ENCODE measurements at places on chromosomes 3 and 15.
A peak's percentile ranks its signal among the peaks of the same experiment; 100 is the strongest.

- H3K4me3 ChIP-seq: no peak overlapping the region
- H3K27me3 ChIP-seq: no peaks in the 10 kb centered on the region
- peaks cover 19% of the 10 kb centered on the region for H3K4me1 ChIP-seq
- H3K27ac ChIP-seq: peak overlapping the region; percentile 9
- H3K36me3 ChIP-seq: peaks cover 3% of the 10 kb centered on the region
Measured at GRCh38 chr3:187914231-187914630, 169.0 kb upstream of the BCL6 start.

DNA sequence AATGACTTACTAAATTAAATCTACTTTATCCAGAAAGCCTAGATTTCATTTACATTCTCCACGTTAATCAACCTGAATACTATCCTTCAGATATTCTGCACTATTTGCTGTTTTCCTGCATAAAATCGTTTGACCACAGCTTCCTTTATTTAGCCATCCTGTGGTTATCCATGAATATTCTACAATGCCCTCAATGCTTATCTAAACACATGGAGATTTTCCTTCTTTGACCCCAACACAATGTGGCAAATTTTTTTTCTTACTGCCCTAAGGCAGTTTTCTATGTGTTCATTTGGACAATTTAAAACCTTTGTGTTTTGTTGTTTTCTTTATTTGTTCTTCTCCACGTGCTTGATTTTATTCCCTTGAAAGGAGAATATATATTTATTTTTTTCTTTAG, 495.5 kb upstream of the ROBO1 start:
- no peak overlapping the region for H3K27ac ChIP-seq
- H3K4me3 ChIP-seq: no peak overlapping the region
- no peaks in the 10 kb centered on the region for H3K4me1 ChIP-seq
- H3K27me3 ChIP-seq: no peaks in the 10 kb centered on the region
- DNase-seq: no peak

GRCh38 chr3:106720510-106720909, 656.7 kb upstream of the CCDC54 start:
- no peak overlapping the region for H3K4me3 ChIP-seq
- DNase-seq: no peak
- H3K27me3 ChIP-seq: no peaks in the 10 kb centered on the region
- H3K36me3 ChIP-seq: no peaks in the 10 kb centered on the region
- no peaks in the 10 kb centered on the region for H3K4me1 ChIP-seq
- H3K27ac ChIP-seq: no peak overlapping the region

GRCh38 chr3:170801597-170801996, 68.4 kb downstream of the RPL22L1 start:
- DNase-seq: no peak
- H3K36me3 ChIP-seq: no peaks in the 10 kb centered on the region
- H3K4me1 ChIP-seq: no peaks in the 10 kb centered on the region

DNA sequence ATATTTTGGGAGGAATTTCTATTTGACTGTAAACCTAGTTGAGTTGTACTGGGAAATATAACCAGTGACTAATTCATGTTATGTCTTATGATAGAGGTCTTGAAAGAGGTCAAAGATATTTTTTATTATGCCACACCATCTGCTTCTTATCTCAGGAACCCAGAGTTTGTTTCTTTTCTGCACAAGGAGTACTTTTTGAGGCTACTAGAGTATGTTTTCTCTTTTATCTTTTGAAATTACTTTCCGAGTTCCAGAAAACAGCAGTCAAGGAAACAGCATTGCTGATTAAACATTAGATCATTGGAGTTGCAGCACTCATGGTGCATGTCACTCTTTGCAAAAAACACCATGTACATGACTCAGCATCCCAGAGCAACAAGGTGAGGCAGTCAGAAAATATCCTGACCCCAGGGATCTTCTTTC, 645.8 kb upstream of the NR2F2 start:
- H3K36me3 ChIP-seq: no peaks in the 10 kb centered on the region
- no peak overlapping the region for H3K4me3 ChIP-seq
- H3K27me3 ChIP-seq: no peaks in the 10 kb centered on the region
- H3K4me1 ChIP-seq: no peaks in the 10 kb centered on the region
- no peak for DNase-seq

GRCh38 chr3:37321377-37321781, 147.0 kb upstream of the LRRFIP2 start:
- H3K27ac ChIP-seq: peak overlapping the region; percentile 25
- H3K27me3 ChIP-seq: no peaks in the 10 kb centered on the region
- no peak for DNase-seq
- no peak overlapping the region for H3K4me3 ChIP-seq
- peaks cover 59% of the 10 kb centered on the region for H3K36me3 ChIP-seq
- peaks cover 38% of the 10 kb centered on the region for H3K4me1 ChIP-seq

DNA sequence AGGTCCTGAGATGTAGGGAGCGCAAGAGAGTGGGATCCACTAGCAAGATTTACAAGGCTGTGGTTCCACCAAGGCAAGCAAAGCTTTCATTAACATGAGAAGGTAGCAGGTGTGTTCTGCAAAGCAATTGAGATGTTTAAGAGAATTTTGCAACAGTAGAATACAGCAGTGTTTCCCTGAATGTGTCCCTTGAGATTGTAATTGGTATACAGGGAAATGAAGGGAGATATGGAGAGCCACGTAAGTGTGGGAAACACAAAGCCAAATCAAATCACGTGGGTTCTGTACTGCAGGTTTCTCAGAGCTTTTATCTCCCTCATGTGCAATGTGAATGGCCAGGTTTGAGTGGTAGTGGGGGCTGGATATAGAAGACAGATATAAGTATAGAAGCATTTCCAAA, 67.3 kb downstream of the ATG7 start:
- peaks cover 22% of the 10 kb centered on the region for H3K36me3 ChIP-seq
- no peak overlapping the region for H3K4me3 ChIP-seq
- H3K27ac ChIP-seq: peak overlapping the region; percentile 26
- no peaks in the 10 kb centered on the region for H3K4me1 ChIP-seq

GRCh38 chr15:38878026-38878425, 313.4 kb upstream of the RASGRP1 start:
- no peaks in the 10 kb centered on the region for H3K36me3 ChIP-seq
- no peak overlapping the region for H3K4me3 ChIP-seq
- H3K27ac ChIP-seq: no peak overlapping the region
- H3K27me3 ChIP-seq: peaks cover 13% of the 10 kb centered on the region

GRCh38 chr15:86316726-86317383, 237.2 kb downstream of the AGBL1 start:
- no peak for DNase-seq
- H3K27me3 ChIP-seq: peaks cover 24% of the 10 kb centered on the region
- H3K27ac ChIP-seq: no peak overlapping the region
- H3K4me1 ChIP-seq: peaks cover 6% of the 10 kb centered on the region
- no peaks in the 10 kb centered on the region for H3K36me3 ChIP-seq

- H3K4me3 ChIP-seq: no peak overlapping the region
- DNase-seq: no peak
- no peak overlapping the region for H3K27ac ChIP-seq
- H3K4me1 ChIP-seq: peaks cover 21% of the 10 kb centered on the region
- no peaks in the 10 kb centered on the region for H3K27me3 ChIP-seq
- peaks cover 53% of the 10 kb centered on the region for H3K36me3 ChIP-seq
Measured at GRCh38 chr3:129276385-129276784, 2.3 kb upstream of the HMCES start.

DNA sequence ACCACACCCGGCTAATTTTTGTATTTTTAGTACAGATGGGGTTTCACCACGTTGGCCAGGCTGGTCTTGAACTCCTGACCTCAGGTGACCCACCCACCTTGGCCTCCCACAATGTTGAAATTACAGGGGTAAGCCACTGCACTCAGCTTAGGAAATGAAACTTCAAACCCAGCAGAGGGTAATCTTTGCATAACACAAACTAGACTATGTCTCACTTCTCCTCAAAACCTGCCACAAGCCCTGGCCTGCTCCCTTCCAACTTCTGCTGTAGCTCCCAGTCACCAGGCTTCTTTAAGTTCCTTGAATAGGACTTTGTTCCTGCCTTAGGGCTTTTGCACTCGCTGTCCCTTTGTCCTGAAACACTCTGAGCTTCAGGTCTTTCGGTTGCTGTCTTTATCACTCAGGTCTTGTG, 39.2 kb upstream of the SEMA4B start:
- no peak overlapping the region for H3K27ac ChIP-seq
- no peaks in the 10 kb centered on the region for H3K36me3 ChIP-seq
- H3K4me1 ChIP-seq: peaks cover 14% of the 10 kb centered on the region
- no peak for DNase-seq
- H3K4me3 ChIP-seq: no peak overlapping the region

All from central memory CD8-positive, alpha-beta T cell (primary cell).